ENCODE measurements at places on chromosomes 4 and X.

DNA sequence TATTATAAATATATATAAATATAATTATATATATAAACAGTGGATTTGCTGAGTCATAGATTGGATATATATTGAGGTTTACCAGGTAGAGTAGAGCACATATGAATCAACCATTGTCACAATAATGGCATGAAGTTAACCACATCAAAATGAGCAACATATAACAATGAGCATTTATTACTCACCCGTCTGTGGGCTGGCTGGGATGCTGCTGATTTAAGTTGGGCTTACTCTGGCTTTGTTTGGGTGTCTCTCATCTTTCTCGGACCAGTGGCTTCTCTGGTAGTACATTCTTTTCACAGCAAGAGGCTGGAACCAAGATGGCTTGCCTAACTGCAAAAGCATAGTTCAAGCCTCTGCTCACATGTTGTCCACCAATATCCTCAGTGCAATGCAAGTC lies 111.7 kb upstream of the TAPT1 start:
- H3K4me1 ChIP-seq = no peaks in the 10 kb centered on the region
- H3K36me3 ChIP-seq = no peaks in the 10 kb centered on the region
- no peak for DNase-seq

GRCh38 chr4:1766106-1767060 lies 26.7 kb upstream of the FGFR3 start:
- H3K27me3 ChIP-seq = peaks cover 21% of the 10 kb centered on the region
- H3K27ac ChIP-seq = no peak overlapping the region
- no peak for DNase-seq
- no peak overlapping the region for H3K4me3 ChIP-seq
- H3K36me3 ChIP-seq = no peaks in the 10 kb centered on the region
- no peaks in the 10 kb centered on the region for H3K4me1 ChIP-seq

DNA sequence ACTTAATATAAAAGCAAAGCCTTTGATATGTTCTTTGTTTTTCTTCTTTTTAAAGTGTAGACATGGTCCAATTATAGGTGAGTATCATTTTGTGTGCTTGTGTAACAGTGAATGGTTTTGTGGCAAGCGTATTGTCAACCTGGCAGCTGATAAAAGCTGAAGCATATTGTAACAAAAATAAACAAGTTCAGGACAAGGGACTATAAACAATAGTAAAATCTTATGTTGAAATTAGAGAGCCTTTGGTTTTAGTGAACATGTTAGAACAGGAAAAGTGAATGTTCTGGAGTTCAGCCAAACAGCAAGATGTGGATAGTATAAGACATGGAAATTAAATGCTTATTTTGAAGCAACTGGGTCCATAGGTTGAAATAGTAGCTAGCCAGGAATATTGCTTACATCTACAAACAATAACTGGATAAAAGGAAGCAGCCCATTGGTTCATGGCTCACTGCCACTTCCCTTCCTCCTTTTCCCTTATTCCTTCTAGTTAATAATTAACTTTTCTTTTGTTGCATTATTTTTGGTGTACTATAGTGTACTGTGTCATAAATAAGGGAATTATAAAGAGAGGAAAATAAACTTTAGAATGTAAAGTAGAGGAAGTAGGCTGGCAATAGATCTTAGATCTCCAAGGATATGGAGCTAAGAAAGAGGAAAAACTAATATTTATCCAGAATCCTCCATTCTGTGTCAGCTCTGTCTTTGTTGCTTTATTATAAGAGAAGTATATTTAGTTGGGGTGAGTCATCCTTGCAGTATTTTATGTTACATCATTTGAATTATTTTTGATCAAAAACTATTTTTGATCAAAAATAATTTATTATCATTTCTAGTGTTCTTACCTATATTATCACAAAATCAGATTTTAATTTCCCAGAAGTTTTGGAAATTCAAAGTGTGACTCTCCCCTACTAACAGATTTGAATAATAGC lies 65.6 kb downstream of the MRPL1 start:
- no peaks in the 10 kb centered on the region for H3K4me1 ChIP-seq
- H3K36me3 ChIP-seq = peaks cover 32% of the 10 kb centered on the region
- no peak overlapping the region for H3K27ac ChIP-seq
- no peak overlapping the region for H3K4me3 ChIP-seq

DNA sequence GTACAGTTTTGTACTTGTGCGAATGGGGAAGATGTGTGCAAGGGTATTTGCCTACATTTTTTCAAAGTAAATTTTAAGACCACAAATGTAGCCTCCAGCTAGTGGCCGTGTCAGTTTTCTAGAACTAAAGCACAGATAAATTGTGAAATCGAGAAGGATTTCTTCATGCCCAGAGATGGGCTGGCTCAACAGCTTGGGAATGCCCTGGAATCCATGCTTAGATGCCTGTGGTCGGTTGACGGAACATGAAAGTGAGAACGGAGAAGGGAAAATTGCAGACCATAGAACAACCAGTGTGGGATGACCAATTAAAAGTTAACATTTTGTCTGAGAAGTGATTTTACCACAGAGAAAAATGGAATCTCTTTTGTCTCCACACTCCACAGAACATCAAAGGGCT lies 73.2 kb upstream of the VCX2 start:
- H3K4me1 ChIP-seq = no peaks in the 10 kb centered on the region
- H3K36me3 ChIP-seq = no peaks in the 10 kb centered on the region
- DNase-seq = no peak

DNA sequence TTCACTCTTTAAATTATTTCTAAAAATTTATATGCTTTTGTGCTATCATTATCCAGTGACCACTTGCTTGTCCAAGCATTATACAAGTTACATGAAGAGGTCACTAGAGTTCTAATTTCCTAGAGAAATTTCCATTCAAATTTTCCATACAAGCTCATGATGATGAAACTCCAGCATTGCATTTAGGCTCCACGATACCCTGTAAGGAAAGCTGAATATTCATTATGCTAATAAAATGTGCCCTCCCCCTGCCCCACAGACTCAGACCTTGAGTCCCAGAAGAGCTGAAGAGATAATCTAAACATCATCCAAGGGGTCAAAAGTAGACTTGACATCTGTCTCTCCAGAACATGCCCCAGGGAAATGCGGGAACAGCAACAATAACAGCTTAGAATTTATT lies 19.6 kb upstream of the FAM156A start:
- H3K27ac ChIP-seq = no peak overlapping the region
- no peaks in the 10 kb centered on the region for H3K4me1 ChIP-seq
- no peaks in the 10 kb centered on the region for H3K36me3 ChIP-seq
- no peaks in the 10 kb centered on the region for H3K27me3 ChIP-seq

- no peak for DNase-seq
- H3K4me3 ChIP-seq = no peak overlapping the region
These were observed 129.9 kb upstream of the SLITRK2 start for GRCh38 chrX:145687707-145688106.

- H3K27ac ChIP-seq = no peak overlapping the region
- H3K36me3 ChIP-seq = no peaks in the 10 kb centered on the region
- no peak for DNase-seq
- H3K4me1 ChIP-seq = no peaks in the 10 kb centered on the region
- no peak overlapping the region for H3K4me3 ChIP-seq
These were observed 294.9 kb upstream of the BOD1L1 start for GRCh38 chr4:13922459-13922858.

DNA sequence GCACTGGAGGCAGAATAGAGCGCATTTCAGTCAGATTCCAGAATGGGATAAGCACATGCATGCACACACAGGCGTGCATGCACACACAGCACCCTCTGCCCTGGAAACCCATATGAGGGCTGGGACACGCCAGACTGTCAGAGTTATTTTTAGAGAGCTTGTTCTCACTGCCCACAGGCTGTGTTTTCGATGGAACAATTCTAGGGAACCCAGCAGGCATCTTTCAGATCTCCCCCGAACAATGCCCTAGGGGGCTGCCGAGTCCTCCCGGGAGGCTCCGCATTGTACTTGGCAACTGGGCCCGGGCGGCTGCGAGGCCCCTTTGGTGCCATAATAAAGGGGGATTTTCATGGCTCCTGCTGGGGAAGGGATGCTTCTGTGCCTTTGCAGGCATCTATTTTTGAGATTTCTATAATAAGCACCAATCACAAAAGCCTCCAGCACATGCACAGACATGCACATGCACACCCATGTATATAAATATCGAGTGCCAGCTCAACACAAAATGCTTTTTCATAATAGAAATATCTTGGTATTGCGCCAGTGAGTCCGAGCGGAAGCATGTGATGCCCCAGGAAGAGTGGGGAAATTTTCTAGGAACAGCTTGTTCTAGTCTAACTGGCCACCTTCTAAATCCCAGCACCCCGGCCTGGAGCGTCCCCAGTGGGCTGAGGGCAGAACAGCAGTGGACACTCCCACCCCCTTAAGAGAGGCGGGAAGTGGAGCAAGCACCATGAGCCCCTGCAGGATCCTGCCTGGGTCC lies 88.5 kb downstream of the PHKA2 start:
- H3K4me3 ChIP-seq = no peak overlapping the region
- no peaks in the 10 kb centered on the region for H3K36me3 ChIP-seq
- no peak overlapping the region for H3K27ac ChIP-seq
- DNase-seq = no peak

DNA sequence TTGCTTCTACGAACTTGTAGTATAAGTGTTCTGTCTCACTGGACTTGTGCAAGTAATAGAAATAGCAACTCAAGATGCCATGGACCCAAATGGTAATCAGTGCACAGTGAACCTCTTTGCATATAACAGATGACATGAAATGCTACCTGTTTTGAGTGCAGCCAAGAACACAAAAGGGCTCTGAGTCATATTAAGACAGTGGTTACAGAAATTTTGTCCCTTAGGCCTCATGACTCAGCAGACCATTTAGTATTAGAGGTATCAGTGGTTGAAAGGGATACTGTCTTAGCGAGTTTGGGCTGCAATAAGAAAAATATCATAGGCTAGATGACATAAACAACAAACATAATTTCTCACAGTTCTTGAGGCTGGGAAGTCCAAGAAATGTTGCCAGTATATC lies 502.9 kb upstream of the PCDH10 start:
- no peaks in the 10 kb centered on the region for H3K27me3 ChIP-seq
- DNase-seq = no peak
- H3K4me1 ChIP-seq = no peaks in the 10 kb centered on the region
- no peak overlapping the region for H3K4me3 ChIP-seq
- H3K27ac ChIP-seq = no peak overlapping the region

GRCh38 chrX:40632199-40632598 lies 9.0 kb downstream of the MPC1L start:
- H3K36me3 ChIP-seq = peaks cover 37% of the 10 kb centered on the region
- H3K4me1 ChIP-seq = peaks cover 5% of the 10 kb centered on the region
- no peak for DNase-seq
- no peak overlapping the region for H3K27ac ChIP-seq

GRCh38 chr4:119025420-119025819 lies 110.2 kb upstream of the MYOZ2 start:
- H3K27me3 ChIP-seq = peaks cover 13% of the 10 kb centered on the region
- no peak overlapping the region for H3K27ac ChIP-seq
- DNase-seq = no peak
- no peaks in the 10 kb centered on the region for H3K4me1 ChIP-seq
- H3K36me3 ChIP-seq = no peaks in the 10 kb centered on the region

DNA sequence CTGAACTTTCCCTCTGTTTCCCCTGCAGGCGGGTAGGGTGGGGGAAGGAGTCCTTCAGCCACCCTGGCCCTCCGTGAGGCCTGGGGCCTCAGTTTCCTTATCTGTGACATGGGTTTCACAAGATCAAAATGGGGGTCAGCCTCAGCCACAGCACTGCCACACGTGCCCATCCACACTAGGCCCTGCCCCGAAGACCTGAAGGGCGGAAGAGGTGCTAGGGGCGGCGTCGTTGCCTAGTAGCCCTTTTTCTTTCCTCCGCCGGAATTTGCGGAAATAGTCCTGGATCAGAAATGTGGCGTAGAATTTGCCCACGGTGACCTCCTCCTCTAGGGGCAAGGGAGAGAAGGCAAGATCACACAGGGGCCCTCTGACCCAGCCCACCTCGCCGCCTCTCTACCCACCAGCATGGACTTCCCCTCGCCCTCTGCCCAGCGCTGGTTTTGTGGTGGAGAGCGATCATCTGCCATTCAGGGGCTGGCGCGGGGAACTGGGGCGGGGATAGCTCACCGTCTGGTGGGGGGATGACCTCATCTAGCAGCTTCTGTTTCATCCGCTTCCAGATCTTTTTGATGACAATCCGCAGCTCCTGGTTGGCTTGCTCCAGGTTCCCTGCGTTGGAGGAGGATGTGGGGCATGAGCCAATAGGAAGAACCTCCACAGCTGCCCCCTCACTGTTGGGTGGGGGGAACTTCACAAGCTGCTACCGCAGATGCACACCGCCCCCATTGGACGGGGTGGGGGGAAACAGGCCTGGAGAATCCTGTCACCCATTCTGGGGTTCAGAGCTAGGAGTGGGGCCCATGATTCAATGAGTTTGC lies 9.7 kb upstream of the SYP start:
- no peaks in the 10 kb centered on the region for H3K36me3 ChIP-seq
- no peaks in the 10 kb centered on the region for H3K27me3 ChIP-seq
- no peak overlapping the region for H3K4me3 ChIP-seq
- DNase-seq = no peak
- no peaks in the 10 kb centered on the region for H3K4me1 ChIP-seq

- H3K27me3 ChIP-seq = no peaks in the 10 kb centered on the region
- H3K27ac ChIP-seq = no peak overlapping the region
- no peaks in the 10 kb centered on the region for H3K36me3 ChIP-seq
These were observed 188.9 kb downstream of the ASMT start for GRCh38 chrX:1803741-1804140.

DNA sequence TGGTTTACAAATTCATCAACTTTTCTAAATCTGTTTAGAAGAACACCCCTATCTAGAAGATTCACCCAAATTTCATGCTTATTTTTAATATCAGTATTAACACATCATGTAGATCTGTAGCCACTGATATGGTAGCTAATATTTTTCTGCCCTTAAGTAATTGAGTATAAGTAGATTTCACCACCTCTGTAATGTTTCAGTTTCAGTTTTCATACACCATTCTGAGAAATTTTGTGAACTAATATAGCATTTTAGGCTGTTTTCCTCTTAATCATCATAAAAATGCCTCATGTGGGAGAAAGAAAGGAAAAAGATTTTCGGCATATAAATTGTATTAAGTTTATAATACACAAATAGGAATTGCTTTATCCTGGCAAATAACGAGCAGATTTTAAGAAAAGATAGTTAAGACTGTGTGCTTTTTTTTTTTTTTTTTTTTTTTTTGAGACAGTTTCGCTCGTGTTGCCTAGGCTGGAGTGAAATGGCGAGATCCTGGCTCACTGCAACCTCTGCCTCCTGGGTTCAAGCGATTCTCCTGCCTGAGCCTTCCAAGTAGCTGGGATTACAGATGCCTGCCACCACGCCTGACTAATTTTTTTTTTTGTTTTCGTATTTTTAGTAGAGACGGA lies 21.4 kb upstream of the RBPJ start:
- H3K27ac ChIP-seq = no peak overlapping the region
- no peak overlapping the region for H3K4me3 ChIP-seq
- peaks cover 26% of the 10 kb centered on the region for H3K4me1 ChIP-seq
